8988T (cell line): ENCODE measurements at places on chromosomes 12 and 14.
A peak's percentile ranks its signal among the peaks of the same experiment; 100 is the strongest.

GRCh38 chr12:57850854-57851430, 4.4 kb upstream of the CTDSP2 start:
- no peak for DNase-seq

- no peak for DNase-seq
Measured at GRCh38 chr12:121145221-121145620, 12.5 kb downstream of the P2RX7 start.

DNA sequence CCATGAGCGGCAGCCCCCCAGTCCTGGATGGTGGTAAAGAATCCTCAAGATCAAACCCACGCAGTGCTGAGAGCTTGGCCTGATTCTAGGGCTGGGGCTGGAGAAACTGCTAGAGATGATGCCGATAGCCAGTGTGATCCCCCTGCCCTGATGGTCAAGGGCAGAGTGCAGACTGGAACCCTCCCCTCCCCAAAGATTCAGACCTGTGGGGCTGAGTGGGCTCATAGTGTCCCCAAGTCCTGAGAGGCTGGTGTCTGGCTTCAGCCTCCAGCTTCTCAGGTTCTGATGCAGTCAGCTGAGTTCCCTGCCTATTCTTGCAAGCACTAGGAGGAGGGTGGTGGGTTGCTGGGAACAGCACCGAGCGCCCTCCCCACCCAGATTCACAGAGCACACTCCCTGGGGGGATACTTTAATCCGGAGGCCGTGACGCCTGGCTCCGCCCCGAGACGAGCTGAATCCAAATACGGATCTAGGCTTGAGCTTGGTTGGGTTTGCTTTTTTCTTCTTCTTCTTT, 11.9 kb downstream of the RHOF start:
- no peak for DNase-seq

DNA sequence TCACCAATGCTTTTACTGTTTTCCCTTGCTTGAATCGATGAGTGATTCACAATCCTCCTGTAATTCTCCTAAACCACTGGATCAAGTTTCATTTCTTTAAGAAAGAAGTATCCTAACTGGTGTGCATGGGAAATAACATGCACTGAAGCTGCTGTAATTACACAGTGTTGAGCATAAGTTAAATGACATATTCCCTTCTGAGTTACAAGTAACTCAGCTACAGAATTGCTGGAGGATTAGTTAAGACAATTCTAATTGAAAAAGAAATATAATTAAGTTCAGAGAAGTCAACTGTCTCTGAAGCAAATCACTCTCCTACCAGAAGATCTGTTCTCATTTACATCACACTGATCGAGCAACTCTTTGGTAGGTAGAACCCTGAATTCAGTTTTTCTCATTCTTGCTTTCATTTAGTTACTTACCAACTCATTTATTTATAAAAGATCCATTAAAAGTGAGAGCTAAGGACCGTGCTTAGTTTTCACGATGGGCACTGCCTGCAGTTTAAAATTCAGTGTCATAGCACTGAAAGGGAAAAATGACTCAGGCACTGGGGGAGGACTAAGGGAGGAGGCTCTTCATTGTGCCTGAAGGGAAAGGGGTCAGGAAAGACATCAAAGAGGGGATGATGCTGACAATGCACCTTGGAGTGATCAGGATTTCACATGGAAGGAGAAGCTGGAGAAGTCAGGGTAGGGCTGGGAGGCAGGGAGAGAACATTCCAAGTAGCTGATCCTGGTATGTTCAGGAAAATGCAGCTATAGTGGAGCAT, 327.2 kb downstream of the EMP1 start:
- DNase-seq: no peak

DNA sequence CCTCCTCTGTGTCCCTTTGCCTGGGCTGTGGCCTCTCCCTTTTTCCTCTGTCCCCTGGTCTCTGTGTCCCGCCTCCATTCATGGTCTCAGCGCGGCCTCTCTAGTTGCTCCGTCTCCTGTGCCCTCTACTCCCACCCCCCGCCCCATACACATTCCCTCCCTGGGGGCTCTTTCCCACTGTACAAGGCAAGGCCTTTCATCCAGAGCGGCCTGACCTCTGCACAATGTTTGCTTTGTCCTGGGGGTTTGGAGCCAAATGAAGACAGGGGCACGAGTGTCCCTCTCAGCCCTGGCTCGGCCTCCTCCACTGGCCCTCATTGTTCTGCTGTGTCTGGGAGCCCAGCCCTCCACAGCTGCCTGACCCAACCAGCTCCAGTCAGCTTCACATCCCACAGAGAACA, 678.6 kb downstream of the BCL11B start:
- no peak for DNase-seq

DNA sequence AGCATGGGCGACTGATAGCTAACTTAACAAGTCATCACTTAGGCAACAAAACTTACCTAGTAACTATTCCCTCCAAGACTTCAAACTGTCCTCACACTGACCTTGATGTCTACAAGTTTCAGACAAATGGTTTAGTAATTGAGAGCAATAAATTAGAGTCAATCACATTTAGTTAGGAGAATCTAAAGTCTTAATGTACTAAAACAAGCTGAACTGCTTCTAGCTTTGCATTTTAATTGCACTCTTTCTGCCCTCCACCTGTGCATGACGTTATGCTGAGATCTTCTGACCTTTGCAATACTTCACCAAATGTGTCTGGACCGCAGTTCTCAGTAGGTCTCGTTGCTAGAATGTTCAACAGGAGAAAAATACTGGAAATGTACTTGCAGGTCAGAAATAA, 158.0 kb downstream of the PIK3C2G start:
- no peak for DNase-seq

DNA sequence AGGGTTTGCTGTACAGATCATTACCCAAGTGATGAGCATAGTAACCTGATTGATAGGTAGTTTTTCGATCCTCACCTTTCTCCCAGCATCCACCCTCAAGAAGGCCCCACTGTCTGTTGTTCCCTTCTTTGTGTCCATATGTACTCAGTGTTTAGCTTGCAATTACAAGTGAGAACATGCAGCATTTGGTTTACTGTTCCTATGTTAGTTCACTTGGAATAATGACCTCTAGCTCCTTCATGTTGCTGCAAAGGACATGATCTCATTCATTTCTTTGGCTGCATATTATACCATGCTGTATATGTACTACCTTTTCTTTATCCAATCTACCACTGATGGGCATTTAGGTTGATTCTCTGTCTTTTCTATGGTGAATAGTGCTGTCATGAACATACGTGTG, 181.6 kb upstream of the FOXG1 start:
- no peak for DNase-seq

- DNase-seq: no peak
Measured at GRCh38 chr12:18864900-18865561, 127.1 kb downstream of the CAPZA3 start.

DNA sequence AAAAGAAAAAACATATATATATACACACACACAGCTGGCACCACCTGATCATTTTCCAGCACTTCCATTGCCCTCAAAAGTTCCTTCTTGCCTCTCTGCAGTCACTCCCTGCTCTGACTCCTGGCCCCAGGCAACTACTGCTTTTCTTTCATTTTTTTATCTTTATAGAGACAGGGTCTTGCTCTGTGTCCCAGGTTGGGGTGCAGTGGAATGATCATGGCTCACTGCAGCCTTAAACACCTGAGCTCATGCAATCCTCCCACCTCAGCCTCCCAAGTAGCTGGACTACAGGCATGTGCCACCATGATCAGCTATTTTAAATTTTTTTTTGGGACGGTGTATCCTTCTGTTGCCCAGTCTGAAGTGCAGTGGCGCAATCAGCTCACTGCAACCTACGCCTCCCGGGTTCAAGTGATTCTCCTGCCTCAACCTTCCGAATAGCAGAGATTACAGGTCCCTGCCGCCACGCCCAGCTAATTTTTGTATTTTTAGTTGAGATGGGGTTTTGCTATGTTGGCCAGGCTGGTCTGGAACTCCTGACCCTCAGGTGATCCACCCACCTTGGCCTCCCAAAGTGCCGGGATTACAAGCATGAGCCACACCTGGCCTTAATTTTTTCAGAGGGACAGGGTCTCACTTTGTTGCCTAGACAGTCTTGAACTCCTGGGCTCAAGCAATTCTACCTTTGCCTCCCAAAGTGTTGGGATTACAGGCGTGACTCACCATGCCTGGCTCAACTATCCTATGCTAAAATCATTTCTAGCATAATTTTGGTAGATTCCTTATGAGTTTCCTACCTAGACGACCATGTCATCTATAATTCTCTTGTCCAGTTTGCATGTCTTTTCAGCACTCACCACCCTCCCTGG, 7.8 kb downstream of the HSP90AA1 start:
- DNase-seq: no peak

GRCh38 chr12:94143951-94144350, 4.4 kb upstream of the PLXNC1 start:
- no peak for DNase-seq

- DNase-seq: no peak
Measured at GRCh38 chr12:130674676-130675075, 41.4 kb downstream of the RIMBP2 start.

DNA sequence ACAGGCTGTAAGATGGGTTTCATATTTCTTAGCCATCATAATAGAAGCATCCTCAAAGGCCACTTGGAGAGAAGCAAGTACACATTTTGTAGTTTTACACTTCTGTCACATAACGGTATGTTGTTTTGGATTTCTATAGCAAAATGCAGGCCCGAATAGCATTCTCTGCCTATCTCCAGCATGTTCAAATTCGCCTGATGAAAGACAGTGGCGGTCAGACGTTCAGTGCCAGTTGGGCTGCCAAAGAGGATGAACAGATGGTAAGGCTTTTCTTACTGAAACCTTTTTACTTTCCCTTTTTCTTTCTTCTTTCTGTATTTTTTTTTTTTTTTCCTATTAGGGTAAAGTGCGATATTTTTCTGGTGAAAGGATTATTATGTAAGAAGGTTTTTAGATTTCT, 110.5 kb downstream of the TTLL5 start:
- DNase-seq: no peak

- DNase-seq: no peak
Measured at GRCh38 chr14:91883753-91884152, 16.4 kb upstream of the TC2N start.

DNA sequence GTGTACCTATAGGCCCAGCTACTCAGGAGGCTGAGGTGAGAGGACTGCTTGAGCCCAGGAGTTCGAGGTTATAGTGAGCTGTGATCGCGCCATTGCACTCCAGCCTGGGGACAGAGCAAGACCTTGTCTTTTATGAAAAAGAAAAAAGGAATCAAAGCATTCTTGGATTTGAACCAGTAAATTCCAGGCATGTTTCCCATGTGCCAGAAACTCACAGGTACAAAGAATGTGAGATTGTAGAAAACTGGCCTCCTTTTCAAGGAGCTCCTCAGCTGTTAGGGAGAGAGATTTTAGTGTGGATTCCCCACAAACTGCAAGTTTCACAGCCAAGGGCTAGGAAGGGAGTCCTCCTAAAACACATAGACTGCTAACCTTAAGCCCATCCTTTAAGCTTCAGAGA, 95.0 kb downstream of the FOXN4 start:
- DNase-seq: no peak

- no peak for DNase-seq
Measured at GRCh38 chr14:100263141-100263540, 24.2 kb downstream of the YY1 start.

- no peak for DNase-seq
Measured at GRCh38 chr12:98109266-98109665, 406.1 kb upstream of the TMPO start.

DNA sequence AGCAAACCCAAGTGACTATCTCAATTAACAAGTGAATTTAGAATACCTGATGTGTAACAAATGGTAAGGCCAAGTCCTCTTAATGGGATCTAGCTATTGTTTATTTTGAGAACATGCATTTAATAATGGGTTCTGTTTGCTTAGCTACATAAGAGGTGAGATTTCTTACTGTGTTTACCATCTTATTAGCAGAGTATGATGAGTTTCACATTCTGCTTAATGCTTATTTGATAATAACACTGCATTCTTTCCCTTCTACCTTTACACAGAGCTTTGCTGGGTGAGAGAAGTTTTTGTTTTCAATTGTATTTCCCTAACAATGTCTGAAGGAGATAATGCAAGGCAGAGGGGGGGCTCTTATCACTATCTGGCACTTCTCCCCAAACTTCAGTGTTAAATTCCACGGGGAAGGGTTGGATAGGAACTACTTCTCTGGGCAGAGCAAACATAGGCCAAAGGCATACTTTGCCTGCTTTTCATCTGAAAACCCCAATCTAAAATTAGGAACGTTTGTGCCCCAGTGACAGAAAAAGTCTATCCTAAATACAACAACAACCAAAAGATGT, 129.0 kb upstream of the ATXN7L3B start:
- DNase-seq: no peak

- peak; percentile 14 for DNase-seq
Measured at GRCh38 chr14:105863296-105864108, 337.1 kb downstream of the TMEM121 start.

- DNase-seq: no peak
Measured at GRCh38 chr12:10169104-10169503, 2.8 kb downstream of the OLR1 start.

GRCh38 chr12:66275040-66275439, 27.3 kb upstream of the HELB start:
- DNase-seq: no peak

DNA sequence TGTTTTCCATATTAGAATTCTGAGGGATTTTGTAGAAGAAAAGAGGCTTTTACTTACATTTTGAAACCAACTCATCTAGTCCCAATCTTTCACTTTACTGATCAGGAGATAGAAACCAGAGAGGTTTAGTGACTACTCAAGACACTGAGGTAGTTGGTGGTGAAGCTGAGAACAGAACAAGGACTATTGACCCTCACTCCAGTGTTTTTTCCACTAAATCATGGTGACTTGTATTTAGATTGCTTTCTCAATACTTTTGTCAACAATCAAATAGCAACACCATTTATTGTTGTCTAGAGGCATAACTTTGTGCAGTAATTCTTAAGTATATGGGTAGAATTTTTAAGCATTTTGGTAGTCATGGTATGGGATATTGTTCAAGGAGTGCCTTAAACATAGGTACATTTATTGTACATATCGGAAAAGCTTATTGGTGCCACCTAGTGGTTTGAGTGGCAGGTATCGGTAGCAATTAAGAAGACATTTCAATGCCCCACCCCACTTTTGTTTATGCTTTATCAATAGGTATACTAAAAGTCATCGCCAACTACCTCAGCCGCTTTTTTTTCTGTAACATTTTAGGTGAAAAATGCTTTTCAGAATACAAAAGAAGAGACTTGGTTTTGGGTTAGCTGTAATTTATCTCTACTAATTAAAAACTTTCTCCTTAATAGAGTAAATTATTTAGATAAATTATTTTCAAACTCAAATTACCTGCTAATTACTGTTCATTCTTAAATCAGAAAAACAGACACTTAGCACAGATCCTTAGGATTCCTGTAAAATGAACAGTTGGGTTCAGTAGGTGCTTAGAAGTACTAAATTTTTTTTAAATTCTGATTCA, 47.3 kb upstream of the PAWR start:
- DNase-seq: no peak

DNA sequence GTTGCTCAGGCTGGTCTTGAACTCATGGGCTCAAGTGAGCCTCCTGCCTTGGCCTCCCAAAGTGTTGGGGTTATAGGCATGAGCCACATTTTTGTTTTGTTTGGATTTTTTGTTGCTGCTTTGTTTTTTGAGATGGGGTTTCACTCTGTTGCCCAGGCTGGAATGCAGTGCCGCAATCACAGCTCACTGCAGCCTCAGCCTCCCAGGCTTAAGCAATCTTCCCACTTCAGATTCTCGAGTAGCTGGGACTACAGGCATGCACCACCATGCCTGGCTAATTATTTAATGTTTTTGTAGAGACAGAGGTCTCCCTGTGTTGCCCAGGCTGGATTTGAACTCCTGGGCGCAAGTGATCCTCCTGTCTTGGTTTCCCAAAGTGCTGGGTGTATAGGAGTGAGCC, 5.7 kb upstream of the PLEK2 start:
- no peak for DNase-seq

GRCh38 chr12:101777485-101777884, 38.2 kb upstream of the SYCP3 start:
- DNase-seq: no peak
